ENCODE measurements at places on chromosomes 6 and 20. TPM values are rescaled to one million over a fixed set of nuclear protein-coding genes. Genes with fewer than 3 reads are reported as not detected.

The ULBP3 gene
- total RNA-seq = 16.7 TPM

The TREM1 gene
- 0.19 TPM for total RNA-seq

The PSMB9 gene
- total RNA-seq = 52.9 TPM

The SDC4 gene
- total RNA-seq = 106 TPM

The BTN1A1 gene
- total RNA-seq = under 0.01 TPM

The RNF39 gene
- total RNA-seq = 0.28 TPM

The AIF1 gene
- not detected for total RNA-seq

The MEI4 gene
- not detected for total RNA-seq

The SLC22A2 gene
- under 0.01 TPM for total RNA-seq

The HLA-DQB1 gene
- not detected for total RNA-seq

The VIP gene
- total RNA-seq = not detected

The TTK gene
- 6.2 TPM for total RNA-seq

The TRIM10 gene
- under 0.01 TPM for total RNA-seq

The GMPR gene
- total RNA-seq = 8.1 TPM

The ADGRF5 gene
- total RNA-seq = 43.1 TPM

The RAB44 gene
- under 0.01 TPM for total RNA-seq

The GABRR1 gene
- total RNA-seq = not detected

The TOX2 gene
- 1.4 TPM for total RNA-seq

The OR12D3 gene
- not detected for total RNA-seq

The GPR6 gene
- total RNA-seq = not detected

The NR2E1 gene
- not detected for total RNA-seq

The CD24 gene
- 12.3 TPM for total RNA-seq

The ARFGEF3 gene
- 0.56 TPM for total RNA-seq

The SSTR4 gene
- not detected for total RNA-seq

The OOEP gene
- total RNA-seq = not detected

The TMC2 gene
- not detected for total RNA-seq

The SLPI gene
- not detected for total RNA-seq

The SNX3 gene
- total RNA-seq = 192 TPM

The SLC12A5 gene
- not detected for total RNA-seq

The TFAP2D gene
- total RNA-seq = not detected

The TSBP1 gene
- total RNA-seq = not detected
